Fibroblast of skin of right quadriceps (primary cell): ENCODE measurements at places on chromosomes 3 and 15.

- no peak for DNase-seq
Measured at GRCh38 chr15:74844319-74845207, 1.6 kb upstream of the ULK3 start.

DNA sequence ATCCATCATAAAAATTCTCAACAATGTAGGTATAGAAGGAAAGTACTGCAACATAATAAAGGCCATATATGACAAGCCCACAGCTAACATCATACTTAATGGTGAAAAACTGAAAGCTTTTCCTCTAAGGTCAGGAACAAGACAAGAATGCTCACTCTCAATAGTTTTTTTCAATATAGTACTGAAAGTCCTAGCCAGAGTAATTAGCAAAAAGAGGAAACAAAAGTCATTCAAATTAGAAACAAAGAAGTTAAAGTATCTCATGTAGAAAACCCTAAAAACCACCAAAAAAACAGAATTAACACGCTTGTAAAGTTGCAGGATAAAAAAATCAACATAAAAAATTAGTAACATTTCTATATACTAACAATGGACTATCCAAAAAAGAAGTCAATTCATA is 61.8 kb downstream of the MYH15 start:
- DNase-seq, result no peak

GRCh38 chr15:66649235-66649984 is 52.6 kb upstream of the SMAD6 start:
- DNase-seq, result no peak

DNA sequence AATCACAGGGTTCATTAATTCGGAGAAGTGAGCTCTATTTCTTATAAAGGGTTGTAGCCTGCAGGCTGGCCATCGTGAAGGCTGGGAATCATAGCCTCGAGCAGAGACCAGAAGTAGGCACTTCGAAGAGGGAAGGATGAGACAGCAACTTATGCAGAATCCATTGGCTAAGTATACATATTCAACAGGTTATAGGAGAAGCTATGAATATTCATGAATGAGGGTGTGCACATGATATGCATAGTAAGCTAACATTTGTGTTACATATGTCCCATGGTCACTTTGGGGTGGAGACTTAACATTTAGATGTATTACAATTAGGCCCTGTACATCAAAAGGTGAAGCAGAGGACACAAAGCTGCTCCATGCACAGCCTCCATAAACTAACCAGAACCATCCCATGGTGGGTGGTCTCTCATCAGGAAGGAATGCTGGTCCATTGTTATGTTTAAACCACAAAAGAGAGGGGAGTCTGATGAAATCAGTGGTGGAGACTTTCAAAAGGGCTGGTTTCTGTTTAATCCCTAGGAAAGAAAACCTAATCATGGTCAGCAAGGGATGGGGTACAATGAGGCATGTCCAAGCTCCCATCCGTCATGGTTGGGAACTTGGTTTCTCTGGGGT is 80.8 kb upstream of the FHIT start:
- DNase-seq, result peak; percentile 36

- peak; percentile 89 for DNase-seq
Measured at GRCh38 chr15:79673416-79674123, 223.2 kb downstream of the MTHFS start.

GRCh38 chr3:66404903-66405700 is 95.7 kb downstream of the LRIG1 start:
- DNase-seq, result no peak

GRCh38 chr3:123584284-123584987 is 417 bp downstream of the HACD2 start:
- no peak for DNase-seq

DNA sequence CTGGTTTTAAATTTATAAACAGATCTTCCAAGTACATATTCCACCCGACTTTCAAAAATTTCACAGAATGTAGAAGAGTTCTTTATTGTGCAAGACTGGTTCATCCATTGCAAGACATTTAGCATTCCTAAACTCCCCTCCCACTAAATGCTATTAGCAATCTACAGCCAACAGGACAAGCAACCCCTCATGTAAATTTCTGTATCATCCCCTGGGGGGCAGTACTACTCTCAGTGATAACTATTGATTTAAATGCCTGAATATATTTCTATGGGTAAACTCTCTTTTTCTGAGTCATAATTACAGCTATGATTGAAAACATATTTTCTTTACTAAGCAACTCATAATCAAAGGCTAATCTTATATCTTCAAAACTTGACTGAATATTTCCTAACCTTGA is 10.7 kb upstream of the SLC15A2 start:
- peak; percentile 13 for DNase-seq

DNA sequence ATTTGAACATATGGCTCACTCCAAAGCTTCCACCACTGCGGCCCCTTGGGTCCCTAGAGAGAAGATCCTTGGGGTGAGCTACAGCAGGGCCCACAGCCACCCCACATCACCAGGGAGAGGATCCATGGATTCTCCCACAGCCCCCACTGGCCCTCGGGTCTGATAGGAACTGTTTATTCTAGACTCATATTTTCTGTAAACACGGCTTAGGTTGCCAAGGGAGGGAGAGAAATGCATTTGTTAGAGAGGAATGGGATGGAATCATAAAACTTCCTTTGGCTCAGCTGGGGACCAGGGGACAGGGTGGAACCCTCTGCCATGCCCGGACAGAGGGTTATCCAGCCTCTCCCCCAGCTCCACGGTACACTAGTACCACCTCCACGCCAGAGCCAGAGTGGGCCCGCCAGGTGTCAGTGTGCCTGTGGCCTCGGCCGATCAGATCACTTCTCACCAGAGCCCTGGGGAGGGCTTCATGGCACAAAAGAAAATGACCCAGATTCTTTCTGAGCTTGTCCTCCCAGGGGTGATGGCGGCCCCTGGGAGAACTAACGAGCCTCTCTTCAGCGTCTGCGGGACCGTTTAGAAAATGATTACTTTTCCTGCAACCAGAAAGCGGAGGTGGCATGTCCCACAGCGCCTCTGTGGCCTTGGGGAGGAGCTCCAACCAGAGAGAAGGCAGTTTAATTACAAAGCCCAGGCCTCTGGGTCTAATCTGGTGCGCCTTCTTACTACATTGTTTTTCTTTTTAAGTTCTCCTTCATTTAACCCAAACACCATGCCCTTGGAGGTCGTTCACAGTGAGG is 33.7 kb downstream of the ADCY5 start:
- no peak for DNase-seq

- no peak for DNase-seq
Measured at GRCh38 chr15:73333001-73333400, 35.8 kb downstream of the HCN4 start.

GRCh38 chr3:9864200-9864927 is 15.7 kb downstream of the CIDEC start:
- DNase-seq, result peak; percentile 89

GRCh38 chr3:134090031-134090430 is 60.3 kb upstream of the SLCO2A1 start:
- DNase-seq, result no peak

GRCh38 chr3:13880811-13881156 is 913 bp upstream of the WNT7A start:
- no peak for DNase-seq

- no peak for DNase-seq
Measured at GRCh38 chr3:8650583-8651416, 6.2 kb upstream of the SSUH2 start.

GRCh38 chr3:173893835-173894234 is 496.3 kb downstream of the NLGN1 start:
- no peak for DNase-seq

DNA sequence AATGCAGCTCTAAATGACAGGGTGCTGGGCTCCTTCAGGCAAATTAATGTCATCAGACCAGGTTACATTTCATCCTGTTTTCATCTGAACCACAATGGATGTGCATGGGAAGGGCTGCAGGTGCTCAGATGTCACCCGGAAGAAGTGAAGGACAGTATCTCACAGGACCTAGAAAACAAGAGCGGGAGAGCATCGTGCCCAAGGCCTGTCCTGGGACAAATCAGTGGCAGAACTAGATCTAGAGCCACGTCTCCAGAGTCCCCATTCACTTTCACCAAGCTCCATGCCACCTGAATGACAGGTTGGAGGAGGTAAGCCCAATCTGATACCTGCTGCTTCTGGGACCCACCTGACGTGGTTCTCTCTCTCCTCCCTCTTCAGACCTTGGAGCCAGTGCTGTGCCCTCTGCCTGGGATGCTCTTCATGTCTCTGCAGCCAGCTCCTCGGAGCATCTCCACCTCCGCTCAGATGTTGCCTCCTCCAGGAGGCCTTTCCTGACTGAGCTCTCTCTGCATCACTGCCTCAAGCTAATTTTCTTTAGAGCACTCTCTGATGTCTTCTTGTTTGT is 77.3 kb downstream of the CPN2 start:
- DNase-seq, result no peak

GRCh38 chr15:101165905-101166471 is 85.9 kb downstream of the CHSY1 start:
- no peak for DNase-seq

GRCh38 chr3:55218577-55218976 is 268.5 kb downstream of the WNT5A start:
- no peak for DNase-seq

DNA sequence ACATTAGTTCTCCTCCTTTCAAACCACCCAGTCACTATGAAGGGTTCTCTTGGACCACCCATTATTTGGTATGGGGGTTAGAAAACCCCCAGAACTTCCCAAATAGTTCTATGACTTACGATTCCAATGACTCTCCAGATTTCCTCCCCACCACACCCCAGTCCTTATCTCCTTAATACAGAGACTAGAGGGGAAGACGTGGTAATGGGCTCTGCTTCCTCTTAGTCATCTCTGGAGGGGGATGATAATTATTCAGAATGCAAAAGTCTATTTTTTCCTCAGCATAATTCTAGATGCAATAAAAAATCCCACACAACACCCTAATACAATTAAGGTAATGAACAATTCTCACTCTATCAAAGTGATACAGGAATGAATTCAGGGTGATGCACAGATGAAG is 48.9 kb upstream of the CFAP161 start:
- no peak for DNase-seq

GRCh38 chr3:33993631-33994030 is 195.2 kb downstream of the PDCD6IP start:
- DNase-seq, result peak; percentile 56
